ENCODE measurements at places on chromosomes 12 and 14. TPM values are rescaled to one million over a fixed set of nuclear protein-coding genes. Genes with fewer than 3 reads are reported as not detected.

POTEG gene
- not detected for total RNA-seq

OR6C2 gene
- total RNA-seq: not detected

DBX2 gene
- not detected for total RNA-seq

EPYC gene
- total RNA-seq: not detected

- DNase-seq: no peak
Measured at GRCh38 chr12:112386726-112387125, 4.5 kb upstream of the HECTD4 start.

DNA sequence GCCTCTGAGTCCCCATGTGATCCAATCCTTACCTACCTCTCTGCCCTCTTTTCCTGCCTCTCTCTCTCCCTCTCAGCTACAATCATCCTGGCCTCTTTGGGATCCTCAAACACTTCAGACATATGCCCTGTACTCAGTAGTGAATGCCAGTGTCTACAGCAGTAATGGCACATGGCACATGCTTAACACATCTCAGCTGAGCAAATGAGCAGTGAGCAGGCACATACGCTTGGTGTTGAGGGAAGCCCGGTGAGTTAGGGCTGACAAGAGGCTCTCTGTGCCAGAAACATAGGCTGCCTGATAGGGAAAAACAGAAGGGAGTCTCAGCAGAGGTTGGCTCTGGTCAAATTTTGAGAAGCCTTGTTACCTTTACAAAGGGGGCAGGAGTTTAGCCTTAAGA lies 409.1 kb downstream of the TMEM132D start:
- no peak for DNase-seq

DNA sequence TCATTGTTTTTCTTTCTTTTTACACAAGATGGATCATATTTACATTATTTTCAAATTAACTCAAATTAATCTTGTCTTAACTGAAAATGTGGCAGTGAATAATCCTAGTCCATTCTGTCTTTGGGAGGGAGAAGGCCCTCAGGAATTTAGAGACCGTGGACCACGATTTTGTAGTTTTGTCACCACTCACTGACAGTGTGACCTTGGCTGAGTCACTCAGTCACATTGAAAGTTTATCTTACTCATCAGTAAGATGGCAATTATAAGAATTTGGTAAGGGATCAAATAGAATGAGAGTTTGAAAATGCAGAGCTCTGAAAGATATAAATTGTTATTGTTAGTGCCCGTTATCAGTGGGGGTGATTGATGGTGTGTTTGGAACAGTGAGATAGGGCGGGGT lies 16.4 kb downstream of the FOXJ2 start:
- DNase-seq: no peak

GRCh38 chr14:84783511-84783910 lies 746.4 kb upstream of the FLRT2 start:
- DNase-seq: no peak

DNA sequence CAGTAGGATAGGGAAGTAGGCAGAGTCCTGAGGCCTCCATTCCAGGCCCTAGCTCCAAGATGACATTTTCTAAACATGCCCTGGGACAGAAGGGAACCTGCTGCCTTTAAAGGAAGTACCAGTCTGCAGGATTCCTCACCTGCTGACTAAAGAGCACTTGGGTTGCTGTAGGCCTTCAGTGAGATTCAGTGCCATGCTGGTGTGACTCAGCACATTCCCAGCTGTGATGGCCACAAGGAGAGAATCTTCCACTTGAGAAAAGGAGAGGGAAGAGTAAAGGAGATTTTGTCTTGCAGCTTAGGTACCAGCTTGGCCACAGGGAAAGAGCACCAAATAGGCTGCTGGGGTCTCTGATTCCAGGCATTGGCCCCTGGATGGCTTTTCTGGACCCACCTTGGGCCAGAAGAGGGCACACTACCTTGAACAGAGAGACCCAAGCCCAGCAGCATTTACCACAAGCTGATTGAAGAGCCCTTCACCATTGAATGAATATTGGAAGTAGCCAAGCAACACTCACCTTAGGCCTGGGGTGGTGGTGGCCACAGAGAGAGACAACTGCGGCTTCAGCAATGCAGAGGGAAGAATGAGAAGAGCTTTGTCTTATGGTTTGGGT lies 498.3 kb downstream of the KCNH5 start:
- no peak for DNase-seq

DNA sequence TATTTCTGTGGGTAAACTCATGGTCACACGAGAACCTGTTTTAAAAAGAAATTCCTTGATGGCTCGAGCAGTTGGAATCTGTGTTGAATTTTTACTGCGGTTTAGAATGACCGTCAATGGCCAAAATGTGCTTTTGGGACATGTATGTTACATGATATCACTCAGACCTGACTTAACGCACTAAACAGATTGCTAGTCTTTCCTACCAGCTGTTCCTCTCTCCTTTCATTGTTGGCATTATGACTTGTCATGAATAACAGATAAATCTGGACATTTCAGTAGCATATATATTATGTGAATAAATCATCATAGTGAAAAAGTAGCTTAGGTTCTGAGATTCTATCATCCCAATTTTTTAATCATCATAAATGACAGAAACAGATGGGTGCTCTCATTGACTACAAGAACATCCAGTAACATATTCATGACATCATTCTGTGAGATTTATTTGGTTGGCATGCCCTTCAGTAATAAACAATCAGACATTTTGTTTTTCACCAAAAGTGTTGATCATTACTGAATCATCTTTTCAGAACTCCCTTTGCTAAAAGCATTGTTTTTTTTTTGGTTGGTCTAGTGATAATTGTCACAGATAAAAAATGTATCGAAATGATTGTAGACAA lies 57.9 kb upstream of the NAV3 start:
- DNase-seq: no peak

DNA sequence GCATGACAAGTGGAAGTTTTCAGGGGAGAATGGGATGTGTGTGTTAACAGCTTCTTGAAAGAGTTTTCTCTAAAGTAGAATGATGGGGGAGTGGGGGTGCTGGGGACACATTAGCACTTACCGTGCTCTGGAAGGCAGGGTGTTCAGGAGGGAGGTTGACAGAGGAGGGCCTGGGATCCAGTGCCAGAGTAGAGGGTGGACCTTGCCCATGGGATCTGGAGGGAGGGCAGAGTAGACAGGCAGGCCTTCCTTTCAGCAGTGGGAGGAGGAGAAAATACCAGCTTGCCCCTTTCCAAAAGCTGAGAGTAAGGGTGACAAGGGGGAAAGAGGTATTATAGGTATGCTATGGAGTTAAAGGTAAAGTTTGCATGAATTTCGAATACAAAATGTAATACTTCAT lies 40.1 kb downstream of the TRAF3 start:
- no peak for DNase-seq

DNA sequence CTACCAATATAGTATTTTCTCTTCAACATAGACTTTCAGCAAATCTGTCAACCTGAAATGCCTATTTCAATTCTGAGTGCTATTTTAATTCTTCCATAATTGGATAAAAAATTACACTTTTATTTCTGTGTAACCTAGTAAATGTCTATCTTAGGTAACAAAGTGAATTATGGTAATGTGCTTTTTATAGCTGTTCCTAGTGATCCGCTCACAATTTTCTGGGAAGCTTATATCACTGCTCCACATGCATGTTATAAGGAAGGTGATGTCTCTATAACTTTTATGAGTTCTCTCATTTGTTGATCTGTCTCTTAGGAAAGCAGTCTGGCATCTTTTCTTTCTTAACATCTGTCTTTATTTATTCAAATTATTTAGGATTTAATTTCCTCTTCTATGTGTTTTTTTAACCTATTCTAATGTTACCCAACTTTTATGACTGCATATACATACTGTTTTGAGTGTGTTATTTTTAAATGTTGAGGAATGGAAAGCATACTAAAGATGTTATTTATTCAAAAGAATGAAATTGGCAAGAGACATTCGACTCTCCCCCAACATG lies 777.1 kb upstream of the MDGA2 start:
- DNase-seq: no peak

GRCh38 chr12:53706080-53706479 lies 21.2 kb downstream of the CALCOCO1 start:
- no peak for DNase-seq
